Vagina (tissue), 2 donors: ENCODE measurements at places on chromosomes 4 and X.

- DNase-seq, result no peak
Observed at GRCh38 chr4:14924076-14924811, 78.0 kb upstream of the CPEB2 start.

- no peak for DNase-seq
Observed at GRCh38 chr4:188728359-188728758, 589.1 kb downstream of the TRIML1 start.

GRCh38 chrX:37686369-37686995 lies 891 bp downstream of the XK start:
- no peak for DNase-seq

DNA sequence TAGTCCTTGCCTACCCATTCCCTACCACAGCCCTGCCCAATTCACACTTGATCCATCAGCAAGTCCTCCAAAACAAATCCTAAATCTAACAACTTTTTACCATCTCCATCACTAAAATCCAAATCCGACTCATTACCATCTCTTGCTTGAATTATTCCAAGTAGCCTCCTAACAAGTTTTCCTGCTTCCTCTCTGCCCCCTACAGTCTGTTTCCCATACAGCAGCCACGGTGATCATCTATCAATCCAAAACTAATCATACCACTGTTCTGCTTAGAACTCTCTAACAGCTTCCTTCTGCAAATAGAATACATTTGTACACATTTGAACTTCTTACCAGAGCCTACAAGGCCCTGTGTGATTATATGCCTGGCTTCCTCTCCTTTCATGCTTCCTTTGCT lies 133.0 kb downstream of the SHROOM4 start:
- no peak for DNase-seq

GRCh38 chr4:23717528-23718248 lies 172.2 kb downstream of the PPARGC1A start:
- DNase-seq, result no peak

- no peak for DNase-seq
Observed at GRCh38 chrX:23668335-23668734, 1.0 kb downstream of the PRDX4 start.

GRCh38 chr4:153159016-153159415 lies 45.2 kb upstream of the TRIM2 start:
- no peak for DNase-seq

DNA sequence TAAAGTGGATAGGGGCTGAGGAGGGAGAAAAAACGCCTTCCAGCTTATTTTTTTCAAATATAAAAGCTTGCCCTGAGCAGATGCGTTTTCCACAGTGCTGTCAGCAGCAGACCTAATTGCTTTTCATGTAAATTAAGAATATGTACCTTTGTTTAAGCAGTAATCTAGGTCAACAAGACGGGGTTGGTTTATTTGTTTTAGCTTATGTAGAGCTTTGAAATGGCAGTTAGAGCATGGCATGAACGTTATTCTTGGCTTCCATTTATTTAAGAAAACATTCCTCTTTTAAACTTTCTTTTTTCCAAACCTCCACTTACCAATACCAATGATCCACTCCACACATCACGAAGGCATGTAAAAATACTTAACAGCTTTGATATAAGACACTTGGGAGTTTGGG lies 220.3 kb upstream of the TENM3 start:
- DNase-seq, result no peak

GRCh38 chr4:168318266-168318895 lies at the start of gene DDX60:
TSS of gene DDX60 (minus strand) at chr4:168318752. CDS start at chr4:168311259, 7,493 bp downstream.
- no peak for DNase-seq

DNA sequence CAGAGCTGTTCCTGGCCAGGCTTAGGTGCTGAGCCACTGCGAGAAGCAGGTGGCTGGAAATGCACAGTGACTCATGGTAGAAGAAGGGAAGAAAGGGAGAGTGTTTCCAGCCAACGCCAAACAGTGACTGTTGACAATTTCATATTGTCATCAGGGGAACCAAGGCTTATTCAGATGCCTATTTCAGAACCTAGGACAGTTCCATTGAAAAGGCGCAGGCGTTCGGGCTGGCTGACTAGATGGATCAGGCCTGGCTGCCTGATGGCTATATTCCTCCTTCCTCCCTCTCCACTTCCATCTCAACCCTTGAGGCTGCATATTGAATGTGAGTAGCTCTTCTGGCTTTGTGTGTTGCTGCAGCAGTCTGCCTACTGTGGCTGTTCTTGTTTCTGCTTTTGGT lies 73.0 kb upstream of the FRMPD4 start:
- no peak for DNase-seq

- no peak for DNase-seq
Observed at GRCh38 chr4:81498046-81498445, 26.3 kb upstream of the RASGEF1B start.

- DNase-seq, result no peak
Observed at GRCh38 chrX:70087857-70088630, 25.8 kb downstream of the OTUD6A start.

- no peak for DNase-seq
Observed at GRCh38 chr4:74555843-74556242, 110.9 kb downstream of the AREG start.

DNA sequence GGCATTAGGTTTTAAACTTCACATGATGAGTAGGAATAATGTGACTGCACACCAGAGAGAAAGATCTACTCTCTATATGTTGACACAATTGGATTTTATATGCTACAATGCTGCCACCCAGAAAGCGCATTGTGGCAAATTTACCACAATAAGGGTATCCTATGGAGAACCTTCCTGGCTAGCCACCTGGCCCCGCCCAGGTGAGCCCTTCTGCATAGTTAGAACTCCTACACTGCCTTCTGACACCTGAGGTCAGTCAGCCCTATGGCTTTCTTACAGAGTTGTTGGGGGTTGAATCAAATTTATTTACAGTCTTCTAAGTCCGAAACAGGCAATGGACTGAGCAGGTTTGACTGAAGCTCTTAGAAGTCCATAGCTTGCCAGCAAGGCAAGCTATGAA lies 153.8 kb upstream of the S100G start:
- DNase-seq, result no peak

GRCh38 chr4:171022824-171023230 lies 790.4 kb upstream of the GALNTL6 start:
- no peak for DNase-seq

GRCh38 chr4:128221586-128221985 lies 66.0 kb downstream of the PGRMC2 start:
- no peak for DNase-seq

DNA sequence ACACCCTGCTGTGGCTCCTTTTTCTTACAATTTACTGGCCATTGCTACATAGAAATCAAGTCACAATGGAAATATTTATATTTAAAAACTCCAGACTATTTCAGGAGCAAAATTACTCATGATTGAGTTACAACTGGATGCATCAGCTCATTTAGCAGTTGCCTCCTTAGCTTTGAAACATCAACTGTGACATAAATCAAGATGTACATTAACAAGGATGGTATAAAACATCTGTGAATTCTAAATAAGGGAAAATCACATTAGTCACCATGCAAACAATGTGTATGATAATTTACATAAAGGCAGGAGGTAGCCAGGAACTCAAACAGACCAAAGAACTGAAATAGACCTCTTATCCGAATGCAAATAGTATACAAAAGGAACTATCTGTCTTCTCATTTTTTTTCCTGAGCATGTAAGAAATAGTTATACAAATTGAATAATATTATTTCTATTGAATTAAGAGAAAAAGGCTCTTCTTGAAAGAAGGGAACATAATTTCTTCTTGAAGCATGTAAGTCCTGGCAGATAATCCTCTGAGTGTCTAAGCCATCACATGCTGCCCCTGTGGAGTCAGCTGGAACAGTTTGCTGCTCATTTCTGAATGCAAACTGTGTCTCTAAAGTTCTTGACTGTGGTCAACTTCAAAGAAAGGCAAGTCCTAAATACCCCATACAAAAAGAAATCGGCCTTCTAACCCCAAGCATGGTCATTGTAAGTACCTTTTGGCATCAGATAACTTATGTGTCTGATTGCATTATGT lies 151.2 kb downstream of the NAA11 start:
- DNase-seq, result no peak

- no peak for DNase-seq
Observed at GRCh38 chr4:95513022-95513421, 35.8 kb downstream of the UNC5C start.

DNA sequence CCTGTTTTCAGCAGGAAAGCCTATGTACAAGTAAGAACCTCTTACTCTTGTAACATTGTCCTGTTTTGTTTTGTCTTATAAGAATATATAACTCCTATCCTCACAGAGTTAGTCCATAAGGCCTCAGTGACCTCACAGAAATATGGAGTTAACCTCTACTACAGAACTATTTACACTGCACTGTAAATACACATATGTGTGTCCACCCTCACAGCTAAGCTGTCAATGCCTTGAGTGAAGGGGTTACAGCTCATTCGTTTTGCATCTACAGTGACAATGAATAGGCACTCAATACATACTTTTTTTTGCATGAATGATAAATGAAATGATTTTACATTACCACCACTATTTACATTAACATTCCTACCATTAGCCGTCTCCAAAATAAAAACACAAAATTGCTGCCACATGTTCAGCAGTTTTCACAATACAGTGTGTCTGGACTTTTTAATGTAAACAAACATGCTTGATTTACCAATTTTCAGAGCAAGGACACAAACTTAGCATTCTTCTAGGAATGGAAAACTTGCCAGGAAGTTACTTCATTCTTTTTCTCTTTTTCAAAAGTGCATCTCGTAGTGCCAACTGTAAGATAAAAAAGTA lies 9.5 kb upstream of the NAAA start:
- DNase-seq, result no peak

GRCh38 chr4:164221631-164222030 lies 532.3 kb upstream of the SMIM31 start:
- no peak for DNase-seq

- DNase-seq, result no peak
Observed at GRCh38 chr4:25609976-25610375, 45.7 kb upstream of the SLC34A2 start.

- DNase-seq, result no peak
Observed at GRCh38 chrX:40132751-40133150, 35.0 kb upstream of the BCOR start.

DNA sequence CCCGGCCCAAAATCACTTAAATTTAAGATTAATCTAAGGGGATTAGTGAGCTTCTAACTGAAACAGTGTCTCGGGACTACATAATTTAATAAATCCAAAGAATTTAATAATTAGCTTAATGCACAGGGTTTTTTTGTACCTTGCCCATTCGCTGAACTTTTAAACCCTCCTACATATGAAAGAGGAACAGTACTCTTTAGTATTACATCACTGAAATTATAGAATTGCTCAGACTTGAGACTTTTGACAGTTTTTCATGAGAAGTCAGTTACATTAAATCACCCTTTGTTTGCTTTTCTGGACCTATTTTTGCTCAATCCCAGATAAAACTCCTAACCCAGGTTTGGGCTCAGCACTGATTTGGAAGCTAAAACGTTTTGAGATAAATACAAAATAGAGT lies 2.4 kb upstream of the TADA2B start:
- no peak for DNase-seq

GRCh38 chr4:4419896-4420295 lies 33.0 kb downstream of the NSG1 start:
- DNase-seq, result no peak

DNA sequence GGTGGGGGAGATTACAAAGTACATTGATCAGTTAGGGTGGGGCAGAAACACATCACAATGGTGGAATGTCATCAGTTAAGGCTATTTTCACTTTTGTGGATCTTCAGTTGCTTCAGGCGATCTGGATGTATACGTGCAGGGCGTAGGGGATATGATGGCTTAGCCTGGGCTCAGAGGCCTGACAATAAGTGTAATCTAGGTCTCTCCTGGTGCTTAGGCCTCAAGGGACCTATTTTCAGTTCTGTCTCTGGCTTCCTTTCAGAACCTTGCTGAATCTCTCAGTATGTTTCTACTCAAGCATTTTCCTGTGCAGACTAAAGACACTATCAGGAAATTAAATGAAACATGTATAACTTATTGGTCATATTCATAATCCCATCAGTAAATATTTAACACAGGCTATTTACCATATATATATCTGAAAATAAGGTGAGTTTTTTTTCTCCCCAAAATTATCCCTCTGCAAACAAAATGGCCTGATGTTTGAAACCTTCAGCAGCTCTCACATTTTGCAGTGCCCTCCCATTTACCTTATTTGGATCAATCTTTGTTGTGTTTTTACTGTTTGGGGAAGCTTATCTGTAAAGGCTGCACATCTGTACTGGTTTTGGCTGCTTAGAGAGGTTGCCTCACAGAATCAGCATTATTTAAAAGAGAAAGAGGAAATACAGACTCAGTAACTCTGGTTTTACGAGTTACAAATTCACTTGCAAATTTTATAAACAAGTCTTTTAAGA lies 2.3 kb upstream of the ZCCHC4 start:
- no peak for DNase-seq

- no peak for DNase-seq
Observed at GRCh38 chr4:183919141-183919540, 14.0 kb downstream of the STOX2 start.

DNA sequence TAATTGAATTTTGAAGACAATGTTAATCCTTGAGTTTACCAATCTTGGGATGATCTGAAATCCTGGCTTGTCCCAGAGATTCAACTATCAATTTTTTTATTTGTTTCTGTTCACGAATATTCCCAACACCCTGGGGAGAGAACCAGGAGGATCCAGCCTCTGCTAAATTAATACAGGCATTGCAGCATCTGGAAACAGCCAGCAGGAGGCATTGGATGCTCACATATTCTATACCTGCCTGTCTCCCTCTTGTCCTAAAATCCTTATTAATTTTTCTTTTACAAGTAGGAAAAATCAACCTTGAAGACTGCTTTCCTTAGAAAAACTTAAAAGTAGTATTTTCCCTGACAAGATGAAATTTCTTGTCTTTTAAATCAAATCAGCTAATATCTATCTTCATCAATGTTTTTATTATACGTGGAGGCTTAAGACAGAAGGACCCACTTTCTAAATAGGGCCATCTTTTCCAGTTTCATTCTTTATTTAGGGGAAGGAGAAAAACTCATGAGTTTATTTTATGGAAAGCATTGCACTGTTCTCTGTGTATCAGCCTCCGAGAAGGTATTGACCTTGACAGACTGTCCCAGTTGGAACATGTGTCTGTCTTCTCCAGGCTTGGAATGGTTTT lies 102.4 kb downstream of the CLNK start:
- DNase-seq, result no peak

- no peak for DNase-seq
Observed at GRCh38 chrX:102832661-102833060, 104.4 kb upstream of the RAB40AL start.

GRCh38 chr4:77595364-77595973 lies 10.2 kb upstream of the CXCL13 start:
- no peak for DNase-seq
